Sigmoid colon (tissue), 7 donors: ENCODE measurements at places on chromosomes 16 and 17. TPM values are rescaled to one million over a fixed set of nuclear protein-coding genes. Genes with fewer than 3 reads are reported as not detected.

DNA sequence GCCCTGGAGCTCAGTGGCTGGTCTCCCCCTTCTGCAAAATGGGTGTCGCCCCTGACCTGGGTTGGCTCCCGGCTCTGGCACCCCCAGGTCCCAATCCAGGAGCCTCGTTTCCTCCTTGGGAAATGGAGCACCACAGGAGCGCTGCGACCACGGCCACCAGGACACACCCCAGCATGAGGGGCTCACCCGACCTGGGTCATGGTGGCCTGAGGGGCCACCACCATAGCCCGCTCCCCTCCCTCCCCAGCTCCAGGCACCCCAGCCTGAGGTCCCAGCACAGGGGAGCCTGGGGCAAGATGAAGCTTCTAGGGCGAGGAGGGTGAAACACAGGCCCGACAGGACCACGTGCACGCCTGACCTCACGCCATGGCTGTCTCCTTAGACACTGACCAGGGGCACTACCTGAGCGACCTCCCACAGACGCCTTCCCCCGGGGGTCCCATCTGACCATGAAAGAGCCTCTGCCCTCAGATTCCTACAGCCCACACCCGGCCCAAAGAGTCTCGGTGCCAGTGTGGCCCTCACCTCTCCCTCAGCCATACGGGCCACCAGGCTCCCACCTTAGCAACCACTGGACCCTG, 11.8 kb downstream of the BCAR1 start:
- H3K4me3 ChIP-seq, result no peak overlapping the region
- peak; percentile 63 for DNase-seq
- H3K27ac ChIP-seq, result peak overlapping the region; percentile 82
- H3K4me1 ChIP-seq, result peaks cover 45% of the 10 kb centered on the region

GRCh38 chr17:12391468-12391867, 274.2 kb upstream of the MYOCD start:
- H3K27me3 ChIP-seq, result no peaks in the 10 kb centered on the region
- H3K27ac ChIP-seq, result no peak overlapping the region
- no peaks in the 10 kb centered on the region for H3K36me3 ChIP-seq
- no peak overlapping the region for H3K4me3 ChIP-seq
- no peak for DNase-seq
- no peaks in the 10 kb centered on the region for H3K4me1 ChIP-seq

GRCh38 chr17:75048249-75048878, 1.3 kb downstream of the KCTD2 start:
- H3K4me1 ChIP-seq, result no peaks in the 10 kb centered on the region
- H3K4me3 ChIP-seq, result peak overlapping the region; percentile 78
- H3K36me3 ChIP-seq, result no peaks in the 10 kb centered on the region

- H3K27ac ChIP-seq, result no peak overlapping the region
- no peaks in the 10 kb centered on the region for H3K4me1 ChIP-seq
- H3K4me3 ChIP-seq, result no peak overlapping the region
- no peak for DNase-seq
Observed at GRCh38 chr17:14372905-14373613, 72.2 kb downstream of the HS3ST3B1 start.

- H3K27ac ChIP-seq, result no peak overlapping the region
- no peaks in the 10 kb centered on the region for H3K4me1 ChIP-seq
- no peak for DNase-seq
Observed at GRCh38 chr16:72198771-72199201, 26.8 kb upstream of the PMFBP1 start.

DNA sequence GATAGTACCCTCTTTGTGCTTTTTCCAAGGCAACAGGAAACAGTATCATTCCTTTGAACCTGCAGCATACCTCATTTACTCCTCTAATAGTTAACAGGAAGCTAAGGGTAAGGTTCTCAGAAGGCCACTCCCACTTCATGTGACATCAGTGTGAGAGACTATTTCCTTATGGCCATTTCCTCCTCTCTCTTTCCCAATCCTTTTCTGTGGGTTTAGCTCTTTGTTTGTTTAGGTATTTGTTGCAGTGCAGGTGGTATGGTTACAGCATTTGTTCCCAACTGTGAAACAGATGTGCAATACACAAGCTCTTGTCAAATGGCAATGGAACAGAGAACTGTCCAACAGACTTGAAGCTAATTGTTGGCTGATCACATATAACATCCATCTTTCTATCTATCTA, 14.7 kb downstream of the TMC5 start:
- no peaks in the 10 kb centered on the region for H3K36me3 ChIP-seq
- H3K27me3 ChIP-seq, result no peaks in the 10 kb centered on the region
- no peaks in the 10 kb centered on the region for H3K4me1 ChIP-seq

GRCh38 chr16:86663685-86664521, 85.6 kb downstream of the FOXL1 start:
- H3K36me3 ChIP-seq, result no peaks in the 10 kb centered on the region
- no peak for DNase-seq
- H3K27me3 ChIP-seq, result no peaks in the 10 kb centered on the region
- H3K27ac ChIP-seq, result no peak overlapping the region
- H3K4me3 ChIP-seq, result no peak overlapping the region
- no peaks in the 10 kb centered on the region for H3K4me1 ChIP-seq

DNA sequence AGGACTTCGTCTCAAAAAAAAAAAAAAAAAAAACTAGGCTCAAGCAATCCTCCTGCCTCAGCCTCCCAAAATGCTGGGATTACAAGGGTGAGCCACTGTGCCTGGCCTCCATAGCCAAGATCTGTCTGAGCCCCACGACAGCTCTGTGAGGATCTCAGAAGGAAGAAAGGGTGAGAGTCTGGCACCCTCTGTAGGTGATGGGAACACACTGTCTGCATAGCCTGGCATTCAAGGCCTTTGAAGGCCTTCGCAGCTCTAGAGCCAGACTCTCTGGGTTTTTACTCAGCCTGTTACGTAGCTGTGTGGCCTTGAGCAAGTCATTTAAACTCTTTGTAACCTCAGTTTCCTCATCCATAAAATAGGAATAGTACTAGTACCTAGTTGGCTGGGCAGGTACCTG, 6.3 kb upstream of the XPO6 start:
- H3K4me3 ChIP-seq, result no peak overlapping the region
- H3K27ac ChIP-seq, result no peak overlapping the region
- DNase-seq, result no peak
- no peaks in the 10 kb centered on the region for H3K27me3 ChIP-seq
- H3K4me1 ChIP-seq, result no peaks in the 10 kb centered on the region
- no peaks in the 10 kb centered on the region for H3K36me3 ChIP-seq

GRCh38 chr16:75965504-75966374, 239.4 kb upstream of the CPHXL start:
- no peaks in the 10 kb centered on the region for H3K36me3 ChIP-seq
- no peaks in the 10 kb centered on the region for H3K4me1 ChIP-seq
- H3K27ac ChIP-seq, result no peak overlapping the region
- no peak for DNase-seq

DNA sequence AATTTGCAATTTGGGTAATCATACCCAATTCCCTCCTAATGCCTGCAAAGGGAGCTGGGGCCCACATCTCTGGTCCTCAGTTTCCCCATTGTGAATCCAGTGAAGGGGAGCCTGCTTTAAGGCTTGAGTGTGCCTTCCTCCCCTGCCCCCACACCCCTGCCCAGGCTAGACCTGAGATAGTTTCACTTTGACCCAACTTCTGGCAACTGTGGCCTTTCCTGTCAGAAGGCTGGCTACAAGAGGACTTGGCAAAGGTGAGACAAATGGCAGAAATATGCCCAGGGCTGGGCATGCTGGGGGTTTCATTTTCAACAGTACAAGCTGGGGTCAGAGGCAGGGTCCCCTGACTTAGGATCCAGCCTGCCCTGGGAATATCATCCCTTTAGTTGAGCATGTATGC, 10.0 kb downstream of the SOCS1 start:
- no peaks in the 10 kb centered on the region for H3K4me1 ChIP-seq
- no peaks in the 10 kb centered on the region for H3K36me3 ChIP-seq
- DNase-seq, result no peak
- H3K27me3 ChIP-seq, result no peaks in the 10 kb centered on the region
- H3K27ac ChIP-seq, result no peak overlapping the region

DNA sequence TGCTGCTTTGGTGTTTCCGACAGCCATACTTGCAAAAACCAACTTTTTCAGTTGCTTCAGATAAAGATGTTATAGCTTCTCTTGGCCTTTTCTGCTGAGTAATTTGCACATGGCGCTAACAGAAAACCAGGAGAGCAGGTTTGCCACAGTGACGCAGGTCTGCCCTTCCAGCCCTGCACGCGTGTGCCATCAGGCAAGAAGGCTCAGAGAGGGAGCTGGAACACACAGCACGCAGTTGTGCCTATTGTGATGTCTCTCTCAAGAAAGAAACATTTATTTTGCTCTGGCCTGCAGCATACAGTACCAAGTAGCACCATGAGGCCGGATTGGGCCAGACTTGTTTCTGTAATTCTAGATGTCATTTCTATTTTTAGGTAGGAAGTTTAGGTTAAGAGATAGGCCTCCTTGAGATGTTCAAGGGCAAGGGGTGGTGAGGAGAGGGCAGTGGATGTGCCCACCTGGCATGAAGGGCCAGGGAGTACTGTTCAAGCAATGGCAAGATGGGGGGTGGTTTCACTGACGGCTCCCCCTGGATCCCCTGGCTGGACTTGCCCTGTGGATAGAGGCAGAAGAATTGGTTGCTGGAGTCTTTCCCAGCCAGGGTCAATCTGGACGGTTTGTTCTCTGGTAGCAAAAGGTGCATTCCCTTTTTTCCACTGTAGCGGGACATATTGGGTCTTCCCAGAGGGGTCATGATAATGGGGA, 1.9 kb downstream of the CBX2 start:
- no peaks in the 10 kb centered on the region for H3K36me3 ChIP-seq
- H3K4me3 ChIP-seq, result no peak overlapping the region
- H3K4me1 ChIP-seq, result peaks cover 17% of the 10 kb centered on the region

DNA sequence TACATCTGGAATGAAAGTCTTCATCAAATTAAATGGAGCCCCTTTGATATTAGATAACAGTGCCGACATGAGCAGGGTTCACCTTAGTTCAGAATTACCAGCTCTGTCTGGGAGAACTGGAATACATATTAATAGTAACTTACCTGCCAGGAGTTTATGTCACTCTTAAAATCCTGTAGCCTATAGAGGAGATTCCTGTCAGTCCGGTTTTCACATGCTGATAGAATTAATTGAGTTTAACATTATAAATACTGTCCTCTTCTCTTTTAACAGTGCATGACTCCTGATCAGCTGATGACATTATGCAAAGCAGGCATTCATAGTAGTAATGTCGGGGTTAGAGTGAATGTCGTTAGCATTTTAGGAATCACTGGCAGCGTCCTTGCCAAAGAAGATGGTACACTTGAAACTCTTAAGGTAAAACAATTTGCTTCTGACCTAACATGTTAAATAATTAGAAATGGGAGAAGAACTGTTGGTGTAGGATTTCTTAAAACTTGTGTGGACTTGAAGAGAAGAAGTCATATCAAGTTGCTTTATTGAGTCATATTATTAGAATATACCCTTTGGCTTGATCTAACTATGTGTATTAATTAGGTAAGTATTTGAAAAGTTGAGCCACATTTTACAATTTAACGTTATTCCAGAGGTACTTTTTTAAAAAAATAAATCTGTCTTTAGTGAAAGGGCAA, 34.3 kb downstream of the HEATR3 start:
- H3K27me3 ChIP-seq, result no peaks in the 10 kb centered on the region
- H3K36me3 ChIP-seq, result peaks cover 27% of the 10 kb centered on the region

- peaks cover 34% of the 10 kb centered on the region for H3K4me1 ChIP-seq
- H3K27ac ChIP-seq, result peak within 1 kb of the TSS; percentile 95
- H3K4me3 ChIP-seq, result peak within 1 kb of the TSS; percentile 83
- H3K27me3 ChIP-seq, result no peaks in the 10 kb centered on the region
- H3K36me3 ChIP-seq, result peaks cover 11% of the 10 kb centered on the region
Observed at GRCh38 chr16:67936124-67936879, at the start of gene PSMB10. PSMB10 (minus strand) TSS chr16:67936850; CDS start chr16:67936749, 101 bp downstream.

MGRN1 gene
- polyA plus RNA-seq, result 34.5 TPM

SLC9A5 gene
- 0.46 TPM for polyA plus RNA-seq

ARL5C gene
- not detected for polyA plus RNA-seq

ABI3 gene
- 15.2 TPM for polyA plus RNA-seq

KRTAP2-1 gene
- not detected for polyA plus RNA-seq

GEMIN4 gene
- 14.8 TPM for polyA plus RNA-seq
